ENCODE measurements at places on chromosomes 16 and 17. TPM values are rescaled to one million over a fixed set of nuclear protein-coding genes. Genes with fewer than 3 reads are reported as not detected.

VPS9D1 gene
- total RNA-seq: 2.6 TPM

VTN gene
- 0.13 TPM for total RNA-seq

HASPIN gene
- 18.4 TPM for total RNA-seq

DNAH9 gene
- not detected for total RNA-seq

CSH2 gene
- not detected for total RNA-seq

All from activated CD8-positive, alpha-beta memory T cell treated with anti-CD3 and anti-CD28 coated beads for 36 hours (primary cell).